BJ (cell line): ENCODE measurements at places on chromosomes 4 and X.

DNA sequence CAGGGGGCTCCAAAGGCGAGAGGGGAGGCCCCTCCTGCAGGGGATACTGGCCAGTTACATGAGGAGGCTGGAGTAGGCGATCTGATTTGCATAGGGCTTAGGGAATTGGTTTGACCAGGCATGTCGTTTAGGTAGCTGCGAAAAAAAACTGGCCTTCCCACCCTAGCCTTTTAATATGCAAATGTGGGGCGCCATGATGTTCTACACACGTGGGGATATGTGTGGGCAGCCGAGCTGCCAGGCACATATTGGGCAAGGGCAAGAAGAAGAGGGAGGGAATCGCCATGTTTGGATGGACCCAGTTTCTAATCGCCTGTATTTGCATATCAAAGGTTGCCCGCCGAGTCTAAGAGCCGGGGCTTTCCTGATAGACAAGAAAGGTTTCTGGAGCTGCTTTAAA, 121.3 kb downstream of the PRKX start:
- DNase-seq = no peak

DNA sequence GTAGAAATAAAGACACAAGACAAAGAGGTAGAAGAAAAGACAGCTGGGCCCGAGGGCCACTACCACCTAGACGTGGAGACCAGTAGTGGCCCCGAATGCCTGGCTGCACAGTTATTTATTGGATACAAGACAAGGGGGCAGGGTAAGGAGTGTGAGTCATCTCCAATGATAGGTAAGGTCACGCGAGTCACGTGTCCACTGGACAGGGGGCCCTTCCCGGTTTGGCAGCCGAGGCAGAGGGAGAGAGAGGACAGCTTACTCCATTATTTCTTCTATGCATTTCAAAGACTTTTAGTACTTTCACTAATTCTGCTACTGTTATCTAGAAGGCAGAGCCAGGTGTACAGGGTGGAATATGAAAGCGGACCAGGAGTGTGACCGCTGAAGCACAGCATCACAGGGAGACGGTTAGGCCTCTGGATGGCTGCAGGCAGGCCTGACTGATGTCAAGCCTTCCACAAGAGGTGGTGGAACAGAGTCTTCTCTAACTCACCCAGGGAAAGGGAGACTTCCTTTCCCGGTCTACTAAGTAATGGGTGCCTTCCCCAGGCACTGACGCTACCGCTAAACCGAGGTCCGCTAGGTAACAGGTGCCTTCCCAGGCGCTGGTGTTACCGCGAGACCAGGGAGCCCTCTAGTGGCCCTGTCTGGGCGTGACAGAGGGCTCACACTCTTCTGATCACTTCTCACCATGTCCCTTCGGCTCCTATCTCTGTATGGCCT, 44.9 kb downstream of the ZBTB49 start:
- DNase-seq = no peak

GRCh38 chr4:165834116-165834515, 38.9 kb upstream of the TLL1 start:
- DNase-seq = no peak

DNA sequence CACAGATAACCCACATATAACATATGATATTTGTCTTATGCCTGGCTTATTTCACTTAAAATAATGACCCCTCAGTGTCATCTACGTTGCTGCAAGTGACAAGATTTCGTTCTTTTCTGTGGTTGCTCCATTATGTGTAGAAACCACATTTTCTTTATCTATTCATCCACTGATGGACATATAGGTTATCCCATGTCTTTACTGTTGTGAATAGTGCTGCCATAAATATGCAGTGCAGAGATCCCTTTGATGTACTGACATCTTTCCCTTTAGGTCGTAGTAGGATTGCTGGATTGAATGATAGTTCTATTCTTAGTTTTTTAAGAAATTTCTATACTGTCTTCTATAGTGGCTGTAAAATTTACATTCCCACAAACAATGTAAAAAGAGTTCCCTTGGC, 135.8 kb downstream of the TET2 start:
- DNase-seq = no peak

- no peak for DNase-seq
These were observed 519.1 kb downstream of the IQCM start for GRCh38 chr4:149296503-149296902.

- DNase-seq = peak; percentile 10
These were observed 366.0 kb upstream of the FGF13 start for GRCh38 chrX:139077281-139078250.

DNA sequence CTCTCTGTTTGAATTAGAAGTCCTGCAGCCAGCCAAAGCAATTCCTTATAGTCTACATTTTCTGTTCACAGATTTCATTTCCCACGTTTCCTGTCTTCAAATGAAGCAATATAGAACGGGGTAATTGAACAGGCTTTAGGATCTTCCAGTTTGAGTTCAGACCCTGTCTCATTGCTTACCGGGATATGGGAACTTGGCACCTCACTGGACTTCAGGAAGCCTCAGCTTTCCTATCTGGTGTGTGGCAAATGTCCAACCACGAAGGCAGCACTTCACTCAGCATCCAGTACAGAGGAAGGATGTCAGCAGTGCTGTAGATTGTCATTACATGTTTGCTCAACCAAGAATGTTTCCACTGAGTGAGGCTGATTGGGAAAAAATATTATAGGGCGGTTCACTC, 271.1 kb upstream of the ZFP42 start:
- no peak for DNase-seq

- DNase-seq = no peak
These were observed 61.8 kb downstream of the C4orf50 start for GRCh38 chr4:5956285-5957021.

- DNase-seq = no peak
These were observed 18.6 kb downstream of the NUDT6 start for GRCh38 chr4:122903766-122904288.

GRCh38 chr4:2275546-2276251, 13.8 kb upstream of the MXD4 start:
- no peak for DNase-seq

GRCh38 chrX:135893294-135893817, at the start of the genes CT45A10 and SAGE1:
Gene CT45A10 (minus strand): TSS chrX:135893444. CDS start chrX:135885344, 8,100 bp downstream.
Gene SAGE1 (plus strand): TSS chrX:135893716. CDS start chrX:135896243, 2,527 bp downstream.
- DNase-seq = no peak

DNA sequence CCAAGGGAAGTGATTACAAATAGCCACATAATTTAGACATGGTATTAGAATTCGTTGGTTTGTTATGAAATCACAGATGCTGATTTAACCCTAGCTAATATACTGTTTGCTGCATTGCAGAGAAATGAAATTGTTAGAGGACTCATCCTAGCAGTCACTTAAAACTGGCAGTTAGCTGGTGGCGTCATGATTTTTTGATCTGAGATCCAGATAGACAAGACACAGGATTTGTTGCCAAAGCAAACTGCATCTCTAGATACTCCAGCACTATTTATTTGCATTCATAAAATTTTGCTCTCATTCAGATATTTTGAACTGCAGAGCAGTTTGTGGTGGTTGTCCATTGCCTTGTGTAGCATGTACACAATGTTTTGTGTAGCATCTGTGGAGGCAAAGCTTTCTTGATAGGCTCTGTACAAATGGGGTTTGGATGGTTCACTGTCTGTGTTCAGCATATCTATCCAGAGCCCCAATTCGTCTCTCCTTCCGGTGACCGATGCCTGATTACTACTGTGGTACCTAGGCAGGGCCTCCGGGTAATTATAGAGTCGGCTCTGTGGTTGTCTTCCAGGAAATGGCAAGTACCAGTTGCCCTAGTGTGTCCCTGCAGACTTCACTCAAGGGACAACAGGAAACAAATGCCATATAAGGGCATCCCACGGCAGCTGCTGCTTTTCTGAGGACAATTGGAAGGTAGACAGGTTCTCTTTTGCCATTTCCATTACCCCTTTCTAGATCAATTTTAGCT, 30.1 kb upstream of the SPARCL1 start:
- no peak for DNase-seq

DNA sequence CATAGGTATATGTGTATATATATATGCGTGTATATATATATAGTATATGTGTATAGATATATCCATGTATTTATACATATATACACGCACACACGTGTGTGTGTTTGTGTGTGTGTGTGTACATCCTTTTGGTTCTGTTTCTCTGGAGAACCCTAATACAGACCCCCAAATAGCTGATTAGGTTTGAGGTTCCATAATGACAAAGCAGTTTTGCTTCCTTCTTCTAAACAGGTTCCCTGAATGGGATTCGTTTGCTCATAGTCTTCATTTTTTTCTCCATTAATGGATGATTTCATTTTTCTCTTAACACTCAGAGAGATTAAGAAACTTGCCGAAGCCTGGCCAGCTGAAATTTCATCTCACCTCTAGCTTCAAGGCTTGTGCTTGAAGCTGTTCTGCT, 234.0 kb upstream of the BCOR start:
- no peak for DNase-seq
